ENCODE measurements at places on chromosomes 2 and 18.

- DNase-seq: no peak
Observed at GRCh38 chr18:23612434-23613090, 26.3 kb upstream of the NPC1 start.

DNA sequence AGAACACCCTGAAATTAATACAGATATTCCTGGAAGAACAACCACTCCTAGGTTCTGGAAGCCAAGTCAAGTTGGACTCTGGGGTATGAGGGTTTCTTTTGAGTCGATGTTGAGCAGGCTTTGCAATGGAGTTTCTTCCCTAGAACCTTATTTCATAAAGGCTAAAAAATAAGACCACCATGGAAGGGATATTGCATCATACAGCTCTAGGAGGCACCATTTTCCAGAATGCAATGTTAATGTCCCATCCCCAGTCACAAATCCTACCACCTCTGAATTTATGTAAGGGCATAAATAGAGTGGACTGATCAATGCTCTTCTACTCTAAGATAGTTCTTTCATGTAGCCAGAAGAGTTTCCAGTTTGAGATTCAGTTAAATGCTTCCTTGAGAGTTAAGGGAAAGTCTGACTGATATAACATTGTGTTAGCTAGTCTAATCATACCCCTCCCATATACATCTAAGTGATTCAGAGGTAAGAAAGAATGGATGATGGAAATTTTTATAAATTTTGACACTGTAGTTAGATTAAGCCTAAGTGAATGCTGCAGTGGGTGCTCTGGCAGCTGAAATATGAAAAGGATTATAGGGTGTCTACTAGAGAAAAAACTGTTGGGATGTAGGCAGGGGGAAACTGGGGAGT lies 22.0 kb downstream of the ARHGAP15 start:
- no peak for DNase-seq

DNA sequence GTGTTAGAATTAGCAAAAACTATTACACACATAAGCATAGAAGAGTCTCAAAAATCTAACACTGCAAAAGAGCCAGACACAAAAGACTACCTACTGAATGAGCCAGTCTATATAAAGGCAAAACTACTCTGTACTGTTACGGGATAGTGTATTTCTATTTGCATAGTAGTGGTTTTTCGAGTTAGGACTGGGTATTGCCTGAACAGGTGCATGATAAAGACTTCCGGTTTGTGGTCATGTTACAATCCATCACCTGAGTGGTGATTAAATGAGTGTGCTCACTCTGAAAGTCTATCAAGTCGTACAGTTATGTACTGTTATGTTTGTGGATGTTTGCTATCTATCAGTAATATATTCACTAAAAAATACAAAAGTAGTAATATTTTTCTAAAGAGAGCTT lies 523.3 kb upstream of the SYT4 start:
- no peak for DNase-seq

GRCh38 chr2:15627817-15628684 lies 36.4 kb downstream of the DDX1 start:
- no peak for DNase-seq

DNA sequence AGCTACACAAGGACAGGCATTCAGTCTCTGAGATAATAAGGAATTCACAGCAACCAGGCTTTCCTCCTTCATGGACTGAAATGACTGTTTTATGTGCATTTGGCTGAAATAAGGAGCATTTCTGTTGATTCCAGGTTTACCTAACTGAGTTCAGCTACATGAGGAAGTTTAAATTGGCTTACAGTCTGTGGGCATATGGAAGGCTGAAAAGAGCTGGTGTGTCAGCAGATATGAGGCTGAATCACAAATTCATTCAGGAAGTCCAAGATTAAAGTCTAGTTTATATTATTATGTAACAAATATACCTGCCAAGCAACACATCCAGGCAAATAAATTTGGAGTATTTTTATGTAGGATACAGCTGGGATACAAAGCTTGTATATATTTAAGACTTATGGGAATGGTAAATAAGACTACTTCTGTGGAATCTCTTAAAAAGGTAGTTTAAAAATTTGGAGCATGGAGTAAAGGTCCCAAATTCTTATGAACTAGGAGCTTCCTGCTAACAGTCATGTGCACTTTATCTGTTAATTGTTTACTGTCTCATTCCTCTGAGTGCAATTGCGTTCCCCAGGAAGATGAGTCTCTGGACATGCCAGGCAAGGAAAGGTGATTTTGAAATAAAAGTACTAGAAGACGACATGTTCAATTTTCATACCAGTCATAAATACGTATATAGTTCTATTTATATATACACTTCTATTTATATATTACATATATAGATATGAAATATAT lies 53.0 kb downstream of the ZC3H8 start:
- no peak for DNase-seq

DNA sequence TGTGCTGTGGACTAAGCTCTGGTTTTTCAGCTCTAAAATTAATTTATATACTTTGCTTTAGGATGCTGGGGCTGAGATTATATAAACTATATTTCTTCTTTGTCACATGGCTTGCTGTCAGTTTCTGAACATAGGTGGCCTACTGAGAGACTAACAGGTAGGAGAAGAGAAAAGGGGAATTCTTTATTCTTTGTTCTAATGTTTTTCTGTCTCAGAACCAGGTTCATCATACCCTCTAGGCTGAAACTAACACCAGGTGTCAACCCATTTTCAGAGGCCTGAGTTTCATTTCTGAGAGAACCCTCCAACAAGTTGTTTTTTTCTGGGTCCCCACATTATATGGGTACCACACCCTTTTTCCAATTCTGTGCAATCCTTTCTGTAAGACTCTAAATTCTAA lies 843.6 kb downstream of the TRIB2 start:
- no peak for DNase-seq

DNA sequence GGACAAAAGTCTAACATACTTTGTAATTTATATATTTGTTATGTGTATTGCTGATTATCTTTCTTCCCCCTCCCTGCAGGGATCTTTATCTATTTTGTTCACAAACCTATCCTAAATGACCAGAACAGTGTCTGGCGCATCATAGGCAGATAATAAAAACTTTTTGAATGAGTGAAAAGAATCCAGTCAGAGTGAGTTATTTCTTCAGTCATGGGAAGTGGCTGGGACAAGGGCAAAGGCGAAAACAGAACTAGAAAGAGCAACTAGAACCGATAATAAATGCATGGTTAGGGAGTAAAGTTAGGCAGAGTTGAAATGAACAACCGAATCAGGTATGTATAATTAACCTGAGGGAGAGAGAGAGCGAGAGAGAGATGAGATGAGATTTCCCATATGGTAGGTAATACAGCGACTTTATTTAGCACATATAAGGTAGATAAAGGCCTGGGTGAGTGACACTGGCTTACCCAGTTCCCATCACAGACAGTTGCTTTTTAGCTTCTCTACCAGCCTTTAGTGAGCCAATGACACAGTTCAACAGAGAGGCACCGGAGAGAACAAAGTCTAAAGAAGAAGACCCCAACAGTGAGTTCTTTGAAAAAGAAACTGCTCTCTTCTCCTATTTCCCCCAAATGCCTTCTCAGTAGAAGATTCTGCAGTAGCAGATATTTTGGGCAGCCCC lies 59.1 kb upstream of the EML4 start:
- DNase-seq: no peak

GRCh38 chr2:40240070-40240469 lies 211.8 kb downstream of the SLC8A1 start:
- no peak for DNase-seq

- DNase-seq: no peak
Observed at GRCh38 chr2:239781454-239781853, 243.7 kb downstream of the NDUFA10 start.

GRCh38 chr2:172596776-172597175 lies 40.9 kb downstream of the PDK1 start:
- DNase-seq: no peak

GRCh38 chr18:78773303-78773755 lies 206.3 kb upstream of the SALL3 start:
- DNase-seq: no peak

DNA sequence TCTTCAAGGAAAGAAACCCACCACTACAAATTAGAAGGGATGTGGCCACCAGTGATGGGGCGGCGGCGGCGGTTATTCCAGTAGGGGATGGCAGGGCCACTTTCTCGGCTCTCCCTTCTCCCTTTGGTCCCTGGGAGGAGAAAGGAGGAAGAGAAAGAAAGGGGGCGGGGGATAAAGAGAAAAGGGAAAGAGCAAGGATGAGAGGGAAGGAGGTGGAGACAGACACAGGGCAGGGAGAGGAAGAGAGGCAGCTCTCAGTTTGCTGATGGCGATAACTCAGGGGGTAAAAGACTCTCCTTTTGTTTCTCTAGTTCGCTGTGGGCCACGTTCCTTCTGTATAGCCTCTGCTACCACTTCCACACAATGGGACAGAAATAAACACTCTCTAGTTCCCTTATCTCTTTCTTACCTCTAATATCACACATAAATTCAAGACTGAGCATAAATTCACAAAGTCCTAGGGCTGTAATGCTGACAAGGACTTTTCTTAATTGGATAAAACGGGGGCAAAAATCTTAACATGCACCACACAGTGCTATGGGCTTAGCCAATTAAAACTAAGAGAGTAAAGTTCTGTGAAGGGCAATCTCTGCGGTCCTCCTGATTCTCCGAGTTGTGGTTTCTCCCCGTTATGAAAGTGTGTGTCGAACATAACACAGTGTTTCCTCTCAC lies 14.6 kb downstream of the SFT2D3 start:
- no peak for DNase-seq

GRCh38 chr2:99088017-99088416 lies 53.5 kb upstream of the C2orf15 start:
- no peak for DNase-seq

DNA sequence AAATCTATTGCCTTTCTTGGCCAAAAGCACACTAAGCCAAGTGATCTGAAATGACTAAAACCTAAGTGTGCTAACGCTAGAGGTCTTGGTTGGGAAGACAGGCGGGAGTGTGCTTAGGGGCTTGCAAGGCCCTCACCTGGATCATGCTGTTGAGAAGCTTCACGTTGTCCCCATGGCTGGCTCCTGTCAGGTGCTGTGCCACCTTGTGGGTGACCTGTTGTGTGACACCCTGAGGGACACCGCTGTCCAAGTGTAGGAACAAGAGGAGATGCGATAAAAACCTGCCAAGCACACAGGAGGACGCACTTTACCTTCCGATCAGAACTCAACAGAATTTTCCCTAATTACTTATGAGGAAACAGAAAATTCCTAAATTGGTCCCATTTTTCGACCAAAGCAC lies 50.8 kb downstream of the EPG5 start:
- no peak for DNase-seq

Data from activated CD4-positive, alpha-beta T cell treated with anti-CD3 and anti-CD28 coated beads for 4 hours (primary cell).